ENCODE measurements at places on chromosomes 13 and 19. TPM values are rescaled to one million over a fixed set of nuclear protein-coding genes. Genes with fewer than 3 reads are reported as not detected.

Gene PTGIR
- 0.62 TPM for polyA plus RNA-seq

Gene ALDH16A1
- polyA plus RNA-seq, result 16.1 TPM

Gene SYCN
- not detected for polyA plus RNA-seq

Gene TMEM238
- 0.86 TPM for polyA plus RNA-seq

Gene OR10H1
- polyA plus RNA-seq, result 0.08 TPM

Gene PVR
- polyA plus RNA-seq, result 25.7 TPM

Gene SERP2
- polyA plus RNA-seq, result 49.9 TPM

Gene CYTH2
- 98.0 TPM for polyA plus RNA-seq

Gene JAK3
- 4.2 TPM for polyA plus RNA-seq

Data from spinal cord (tissue), 10 donors.